ENCODE measurements at places on chromosomes 7 and 10.

DNA sequence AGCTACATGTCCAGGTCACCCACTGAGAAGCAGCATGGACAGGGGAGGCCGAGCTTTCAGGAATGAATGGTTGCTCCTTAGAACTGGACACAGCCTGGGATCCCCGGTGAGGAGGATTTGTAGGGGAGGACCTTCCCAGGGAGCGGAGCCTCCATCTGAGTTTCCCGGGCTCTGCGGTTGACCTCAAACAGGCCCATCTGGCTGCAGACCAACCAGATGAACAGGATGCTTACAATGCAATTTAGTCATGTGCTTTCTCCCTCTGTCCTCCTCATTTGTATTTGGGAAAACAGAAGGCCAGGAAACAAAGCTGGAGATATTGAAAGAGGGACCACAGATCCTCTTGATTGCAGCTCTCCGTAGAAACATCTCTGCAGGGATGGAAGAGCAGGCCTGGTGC is 104.8 kb downstream of the EMX2 start:
- no peak for DNase-seq

- no peak for DNase-seq
Measured at GRCh38 chr10:90944749-90945148, 23.9 kb upstream of the ANKRD1 start.

GRCh38 chr7:25109276-25109675 is 15.8 kb downstream of the CYCS start:
- no peak for DNase-seq

- no peak for DNase-seq
Measured at GRCh38 chr7:79837915-79838314, 296.7 kb upstream of the GNAI1 start.

DNA sequence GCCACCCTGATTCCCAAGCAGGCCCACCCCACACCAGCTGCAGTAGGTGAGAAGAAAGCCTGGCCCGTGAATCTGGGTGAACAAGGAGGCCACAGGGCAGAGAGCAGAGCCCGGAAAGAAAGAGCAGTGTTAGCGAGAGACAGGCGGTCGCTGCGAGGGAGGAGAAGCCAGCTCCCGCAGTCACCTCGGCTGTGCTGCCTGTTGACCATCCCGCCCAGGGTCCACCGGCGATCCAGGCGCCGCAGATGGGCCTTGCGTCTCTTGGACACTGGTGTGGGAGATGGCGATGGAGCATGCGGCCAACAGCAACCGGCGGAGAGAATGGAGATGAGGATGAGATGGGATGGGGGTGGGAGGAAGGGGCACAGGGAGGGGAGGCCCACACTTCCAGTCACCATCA is 128.8 kb downstream of the NEURL1 start:
- no peak for DNase-seq

GRCh38 chr7:142548978-142549377 is 200.3 kb upstream of the PRSS1 start:
- DNase-seq, result no peak

GRCh38 chr10:126058507-126058906 is 162.1 kb downstream of the FANK1 start:
- DNase-seq, result no peak

DNA sequence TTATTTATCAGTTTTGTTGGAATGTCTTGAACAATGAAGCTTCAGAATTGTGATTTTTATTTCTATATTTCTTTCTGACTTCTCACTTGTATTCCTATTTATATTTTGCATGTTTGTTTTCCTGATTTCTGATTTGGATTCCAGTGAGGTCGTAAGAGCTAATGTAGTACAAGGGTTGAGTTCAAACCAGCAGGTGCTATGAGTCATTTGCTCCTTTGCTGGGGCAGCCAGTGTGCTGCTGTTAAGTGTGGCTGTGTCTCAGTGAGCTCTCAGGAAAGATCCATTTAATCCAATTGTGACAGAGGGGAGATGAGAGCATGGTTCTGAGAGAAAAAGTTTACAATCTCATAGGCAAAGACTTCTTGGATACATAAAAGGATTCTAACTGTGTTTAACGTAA is 48.6 kb downstream of the MCU start:
- DNase-seq, result peak; percentile 45

DNA sequence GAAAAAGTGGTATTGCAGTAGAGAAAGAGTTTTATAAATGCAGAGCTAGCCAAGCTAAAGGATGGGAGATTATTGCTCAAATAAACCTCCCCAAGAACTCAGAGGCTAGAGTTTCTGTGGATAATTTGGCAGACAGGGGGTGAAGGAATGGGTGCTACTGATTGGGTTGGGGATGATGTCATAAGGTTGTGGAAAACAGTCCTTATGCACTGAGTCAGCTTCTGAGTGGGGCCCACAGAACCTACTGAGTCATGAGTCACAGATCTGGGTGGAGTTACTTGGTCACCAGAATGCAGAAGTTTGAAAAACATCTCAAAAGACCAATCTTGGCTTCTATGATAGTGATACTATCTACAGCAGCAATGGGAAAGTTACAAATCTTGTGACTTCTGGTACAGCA is 1146.7 kb downstream of the TYW1 start:
- DNase-seq, result no peak

DNA sequence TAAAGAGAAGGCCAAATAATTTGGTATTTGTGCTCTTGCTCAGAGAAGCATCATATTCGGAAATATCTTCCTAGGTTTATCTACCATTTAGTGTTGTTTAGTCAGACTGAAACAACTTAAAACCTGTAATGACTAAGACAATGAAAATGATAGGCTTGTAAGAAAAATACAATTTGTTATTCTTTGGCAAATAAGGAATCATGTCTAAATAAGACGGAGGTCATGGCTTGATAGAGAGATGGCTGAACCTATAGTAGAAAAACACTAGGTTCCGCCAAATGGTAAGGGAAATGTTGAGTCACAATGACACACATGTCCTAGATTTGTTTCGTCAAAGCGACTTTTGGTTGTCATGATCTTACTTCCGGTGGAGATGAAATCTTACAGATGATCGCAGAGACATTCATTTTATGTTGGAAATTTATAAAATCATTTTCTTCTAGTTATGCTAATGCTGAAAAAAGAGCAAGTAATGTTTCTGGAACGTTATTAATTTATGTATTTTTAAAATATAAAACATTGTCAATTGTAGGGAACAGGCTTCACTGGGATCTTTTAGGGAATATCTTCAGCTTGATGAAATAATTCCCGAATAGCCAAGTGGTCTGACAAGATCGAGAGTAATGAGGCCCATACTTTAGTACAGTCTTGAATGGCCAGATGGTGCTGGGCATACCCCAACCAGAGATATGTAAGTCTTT is 1.0 kb downstream of the SRGN start:
- no peak for DNase-seq

- no peak for DNase-seq
Measured at GRCh38 chr10:34186745-34187144, 628.4 kb downstream of the PARD3 start.

- DNase-seq, result no peak
Measured at GRCh38 chr10:105150259-105150880, 509.3 kb downstream of the SORCS3 start.

- no peak for DNase-seq
Measured at GRCh38 chr7:136018104-136018503, 40.9 kb upstream of the MTPN start.

DNA sequence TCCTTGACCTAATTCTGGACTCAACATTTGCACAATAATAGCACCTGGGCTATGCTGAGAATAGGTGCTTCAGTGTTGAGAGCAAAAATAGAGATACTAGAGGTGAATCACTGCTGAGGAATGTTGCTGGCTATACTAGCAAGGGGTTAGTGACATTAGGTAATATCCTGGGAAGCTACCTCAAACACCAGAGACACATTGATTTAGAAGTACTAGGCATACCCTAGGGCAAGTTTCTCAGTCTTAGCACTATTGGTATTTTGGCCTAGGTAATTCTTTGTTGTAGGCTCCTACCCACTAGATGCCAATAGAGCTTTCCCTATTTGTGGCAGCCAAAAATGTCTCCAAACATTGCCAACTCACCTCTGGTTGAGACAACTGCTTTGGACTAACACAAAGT is 484.0 kb upstream of the MBL2 start:
- no peak for DNase-seq

Measured in HCT116 (cell line).